ENCODE measurements at places on chromosomes 4 and X. TPM values are rescaled to one million over a fixed set of nuclear protein-coding genes. Genes with fewer than 3 reads are reported as not detected.

DNAAF6 gene
- not detected for total RNA-seq

RGN gene
- total RNA-seq: 11.9 TPM

PFKFB1 gene
- total RNA-seq: 10.3 TPM

BMP3 gene
- total RNA-seq: not detected

GPR34 gene
- 2.5 TPM for total RNA-seq

TRPC5OS gene
- not detected for total RNA-seq

SOWAHB gene
- not detected for total RNA-seq

TIGD4 gene
- total RNA-seq: not detected

DRD5 gene
- not detected for total RNA-seq

SLC7A11 gene
- total RNA-seq: 0.26 TPM

Data from psoas muscle (tissue), 8 donors.